ENCODE measurements at places on chromosomes 12 and 14.

GRCh38 chr12:112980491-112981158, 2.3 kb downstream of the OAS2 start:
- DNase-seq, result no peak

DNA sequence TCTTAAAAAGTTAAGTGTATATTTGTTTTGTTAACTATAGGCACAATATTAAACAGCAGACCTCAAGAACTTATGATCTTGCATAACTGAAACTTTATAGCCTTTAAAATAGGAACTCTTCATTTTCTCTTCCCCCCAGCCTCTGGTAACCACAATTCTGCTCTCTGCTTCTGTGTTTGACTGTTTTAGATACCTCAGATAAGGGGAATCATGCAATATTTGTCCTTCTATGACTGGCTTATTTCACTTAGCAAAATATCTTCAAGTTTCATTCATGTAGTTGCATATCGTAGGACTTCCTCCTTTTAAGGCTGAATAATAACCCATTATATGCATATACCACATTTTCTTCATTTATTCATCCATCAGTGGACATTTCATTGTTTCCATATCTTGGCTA, 131.3 kb downstream of the PTPRO start:
- no peak for DNase-seq

DNA sequence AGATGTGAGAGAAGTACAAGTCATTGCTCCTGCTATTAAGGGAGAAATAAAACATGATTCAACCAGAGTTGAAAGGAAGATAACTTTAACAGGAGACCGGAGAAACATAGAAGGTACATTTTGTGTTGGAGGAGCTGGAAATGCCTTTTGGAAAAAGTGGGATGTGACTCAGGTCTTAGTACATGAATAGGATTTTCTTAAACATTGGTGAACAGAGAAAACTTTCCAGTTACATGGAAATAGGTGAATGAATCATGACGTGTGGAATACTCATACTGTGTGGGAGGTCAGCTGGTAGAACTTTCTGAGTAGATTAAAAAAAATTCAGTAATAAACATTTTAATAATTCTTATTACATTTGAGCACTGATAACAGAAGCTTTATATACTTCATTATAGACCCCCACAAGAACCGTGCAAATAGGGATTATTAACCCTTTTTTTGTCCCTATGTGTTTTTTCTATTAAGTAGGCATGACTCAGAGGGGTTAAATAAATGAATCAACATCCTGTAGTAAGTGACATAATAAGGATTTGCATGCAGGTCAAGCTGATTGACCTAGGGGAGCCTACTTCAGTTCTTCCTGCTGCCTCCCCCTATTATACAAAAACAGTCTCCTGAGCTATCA, 710.5 kb downstream of the NOVA1 start:
- no peak for DNase-seq

DNA sequence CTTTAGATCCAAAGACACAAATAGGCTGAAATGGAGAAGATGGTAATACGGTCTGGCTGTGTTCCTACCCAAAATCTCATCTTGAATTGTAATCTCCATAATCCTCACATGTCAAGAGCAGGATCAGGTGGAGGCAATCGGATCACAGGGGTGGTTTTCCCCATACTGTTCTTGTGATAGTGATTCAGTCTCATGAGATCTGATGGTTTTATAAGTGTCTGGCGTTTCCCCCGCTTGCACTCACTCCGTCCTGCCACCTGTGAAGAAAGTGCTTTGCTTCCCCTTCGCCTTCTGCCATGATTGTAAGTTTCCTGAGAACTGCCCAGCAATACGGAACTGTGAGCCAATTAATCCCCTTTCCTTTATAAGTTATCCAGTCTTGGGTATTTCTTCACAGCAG, 1795.5 kb upstream of the FLRT2 start:
- DNase-seq, result no peak

DNA sequence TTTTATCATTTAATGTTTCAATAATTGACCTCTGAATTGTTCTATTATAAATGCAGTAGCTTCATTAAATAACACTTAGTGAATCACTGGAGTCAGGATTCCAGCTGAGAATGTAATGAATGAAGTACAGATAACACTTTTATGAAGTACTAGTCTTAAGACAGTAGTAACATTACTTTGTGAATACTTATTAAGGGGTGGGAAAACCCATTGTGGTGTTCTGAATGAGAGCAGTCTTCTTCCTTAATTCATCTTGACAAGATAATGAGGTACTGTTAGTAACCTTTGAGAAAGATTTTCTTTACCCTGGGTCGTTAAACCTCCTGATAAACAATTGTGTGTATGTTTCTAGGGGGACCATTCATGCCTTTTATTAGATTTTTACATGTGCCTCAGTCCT, 12.7 kb downstream of the NUP107 start:
- no peak for DNase-seq

- no peak for DNase-seq
Measured at GRCh38 chr12:29147731-29148595, 1.1 kb upstream of the FAR2 start.

DNA sequence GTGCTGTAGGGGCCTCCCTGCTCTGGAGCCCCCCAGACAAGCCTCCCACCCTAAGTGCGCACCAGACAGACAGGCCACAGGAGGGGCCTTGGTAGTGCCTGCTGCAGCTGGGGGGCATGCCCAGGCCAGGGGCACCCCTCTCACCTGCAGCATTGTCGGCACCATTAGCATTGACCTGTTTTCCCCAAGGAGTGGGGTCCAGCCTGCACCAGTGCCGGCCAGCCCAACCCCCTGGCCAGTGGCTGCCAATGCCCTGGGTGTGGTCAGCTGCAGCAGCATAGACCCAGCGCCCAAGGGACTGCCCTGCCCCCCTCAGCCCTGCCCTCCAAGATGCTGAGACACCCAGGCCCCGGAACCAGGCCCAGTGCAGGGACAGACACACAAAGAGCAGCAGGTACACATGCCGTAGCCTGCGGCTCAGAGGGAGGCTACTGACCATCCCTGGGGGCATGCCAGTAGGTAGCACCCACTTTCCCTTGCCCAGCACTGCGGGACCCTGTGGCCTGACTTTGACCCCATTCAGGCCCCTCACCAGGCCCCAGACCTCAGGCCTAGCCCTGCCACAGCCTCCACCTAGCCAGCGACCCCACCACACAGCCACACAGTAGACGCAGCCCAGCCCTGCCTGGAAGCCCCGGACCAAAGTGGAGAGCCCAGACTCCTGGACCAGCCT, 1.0 kb downstream of the AHNAK2 start:
- no peak for DNase-seq

DNA sequence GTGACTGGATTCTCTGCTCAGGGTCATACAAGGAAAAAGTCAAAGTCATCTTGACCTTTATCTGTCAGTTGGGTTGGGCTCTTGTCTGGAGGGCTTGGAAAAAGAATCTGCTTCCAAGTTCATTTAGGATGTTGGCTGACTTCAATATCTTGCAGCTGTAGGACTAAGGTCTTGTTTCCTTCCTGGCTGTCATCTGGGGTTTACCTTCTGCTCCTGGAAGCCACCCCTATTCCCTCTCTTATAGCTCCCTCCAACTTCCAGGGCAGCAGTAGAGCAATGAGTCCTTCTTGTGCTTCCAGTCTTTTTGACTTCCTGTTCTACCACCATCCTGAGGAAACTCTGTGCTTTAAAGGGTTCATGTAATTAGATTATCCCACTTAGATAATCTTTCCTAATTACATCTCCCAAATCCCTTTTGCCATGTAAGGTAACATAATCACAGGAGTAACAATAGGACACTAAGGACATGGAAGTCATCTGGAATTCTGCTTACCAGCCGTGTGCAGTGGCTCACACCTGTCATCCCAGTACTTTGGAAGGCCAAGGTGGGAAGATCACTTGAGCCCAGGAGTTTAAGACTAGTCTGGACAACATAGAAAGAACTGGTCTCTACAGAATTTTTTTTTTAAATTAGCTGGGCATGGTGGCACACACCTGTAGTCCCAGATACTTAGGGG, 170.7 kb upstream of the KITLG start:
- DNase-seq, result no peak

DNA sequence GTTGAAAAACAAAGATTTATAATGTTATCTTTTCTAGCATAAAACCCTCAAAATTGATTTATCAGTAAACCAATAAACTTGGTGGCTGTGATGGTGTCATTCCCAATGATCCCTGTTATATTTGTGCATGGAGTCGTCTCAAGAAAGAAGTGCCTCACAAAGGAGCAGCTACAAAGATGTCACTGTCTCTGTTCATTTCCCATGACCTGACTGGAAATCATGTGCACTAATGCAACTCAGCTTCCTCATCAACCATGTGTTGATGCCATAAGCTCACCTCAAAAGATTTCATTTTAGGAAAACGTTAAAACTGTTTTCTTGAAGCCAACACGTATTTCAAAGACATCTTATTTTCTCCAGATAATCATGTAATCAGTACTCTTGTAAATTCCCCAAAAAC, 28.8 kb downstream of the CLEC1A start:
- DNase-seq, result no peak

DNA sequence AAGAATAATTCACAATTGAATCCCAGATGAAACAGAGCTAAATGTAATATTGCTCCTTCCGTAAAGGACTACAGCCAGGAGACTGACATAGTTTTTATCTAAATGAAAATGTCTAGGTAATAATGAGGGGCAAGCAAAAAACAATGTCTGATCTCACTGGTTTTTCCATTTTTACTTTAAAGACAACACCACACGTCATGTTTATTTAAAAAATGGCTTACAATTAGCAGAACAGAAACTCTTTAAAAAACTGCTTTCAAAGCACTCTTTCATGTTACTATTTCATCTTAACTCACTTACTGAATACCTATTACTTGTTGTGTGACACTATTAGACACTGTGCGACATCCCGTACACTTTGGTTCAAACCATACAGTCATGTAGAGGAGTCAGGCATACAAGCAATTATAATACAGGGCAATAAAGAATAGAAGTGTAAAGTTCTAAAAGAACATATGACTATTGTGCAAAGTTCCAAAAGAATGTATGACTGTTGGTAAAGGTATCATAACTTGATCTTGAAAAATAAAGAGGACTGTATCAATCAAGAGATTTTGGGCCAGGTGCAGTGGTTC, 9.1 kb downstream of the BTBD7 start:
- no peak for DNase-seq

DNA sequence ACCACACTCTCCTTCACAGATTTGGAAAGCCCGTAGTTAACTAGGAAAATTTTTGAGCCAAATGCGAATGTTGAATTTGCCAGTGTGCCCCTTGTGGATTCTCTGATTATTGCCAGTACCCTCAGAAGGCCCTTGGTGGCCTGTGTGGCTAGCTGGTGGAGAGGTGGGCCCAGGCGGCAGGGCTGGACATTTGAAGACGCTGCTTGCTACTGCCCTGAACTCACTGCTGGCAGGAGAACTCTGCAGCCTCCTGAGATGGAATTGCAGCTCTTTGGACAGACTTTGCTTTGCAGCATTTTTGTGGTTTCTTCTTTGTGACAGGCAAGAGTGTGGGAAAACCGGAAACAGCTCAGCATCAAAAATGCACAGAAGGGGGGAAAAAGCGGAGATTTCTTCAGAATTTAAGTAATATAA, 97.6 kb downstream of the TGFB3 start:
- DNase-seq, result no peak

- no peak for DNase-seq
Measured at GRCh38 chr14:72682188-72682587, 211.7 kb downstream of the DPF3 start.

GRCh38 chr14:91366749-91367148, 50.9 kb downstream of the CCDC88C start:
- DNase-seq, result no peak

- DNase-seq, result no peak
Measured at GRCh38 chr14:62307844-62308243, 545.6 kb downstream of the SNAPC1 start.

- no peak for DNase-seq
Measured at GRCh38 chr12:55659486-55660385, 23.0 kb downstream of the OR10P1 start.

DNA sequence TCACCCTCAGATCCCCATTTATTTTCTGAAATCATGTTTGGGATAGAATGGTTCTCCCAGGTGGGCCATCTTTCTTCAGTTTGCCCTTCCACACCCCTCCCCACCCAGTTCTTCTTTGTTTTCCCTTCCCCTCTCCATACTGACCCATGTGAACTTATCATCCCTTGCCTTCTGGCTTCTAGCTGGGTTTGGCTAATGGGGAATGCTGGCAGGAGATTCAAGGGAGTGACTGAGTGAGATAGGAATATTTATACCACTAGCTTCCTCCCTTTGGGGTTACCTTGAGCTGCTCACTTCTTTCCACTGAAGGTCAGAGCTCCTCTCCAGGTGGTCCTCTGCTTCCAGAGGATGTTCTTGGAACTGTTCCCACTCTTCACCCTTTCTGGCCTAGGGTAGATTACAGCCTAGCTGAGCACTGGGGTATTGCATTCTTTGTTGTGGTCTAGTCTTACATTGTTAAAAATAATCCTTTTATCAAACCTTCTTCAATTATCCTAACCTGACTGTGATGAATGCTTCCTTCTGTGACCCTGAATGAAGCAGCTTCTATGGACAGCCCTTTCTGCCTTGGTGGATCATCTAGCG, 88.3 kb upstream of the ATP2B1 start:
- no peak for DNase-seq

- DNase-seq, result peak; percentile 77
Measured at GRCh38 chr14:67532998-67533753, at the start of gene PLEKHH1. Gene PLEKHH1, plus strand, starts transcription at chr14:67533290. Its CDS starts 8,578 bp downstream, at chr14:67541868.

DNA sequence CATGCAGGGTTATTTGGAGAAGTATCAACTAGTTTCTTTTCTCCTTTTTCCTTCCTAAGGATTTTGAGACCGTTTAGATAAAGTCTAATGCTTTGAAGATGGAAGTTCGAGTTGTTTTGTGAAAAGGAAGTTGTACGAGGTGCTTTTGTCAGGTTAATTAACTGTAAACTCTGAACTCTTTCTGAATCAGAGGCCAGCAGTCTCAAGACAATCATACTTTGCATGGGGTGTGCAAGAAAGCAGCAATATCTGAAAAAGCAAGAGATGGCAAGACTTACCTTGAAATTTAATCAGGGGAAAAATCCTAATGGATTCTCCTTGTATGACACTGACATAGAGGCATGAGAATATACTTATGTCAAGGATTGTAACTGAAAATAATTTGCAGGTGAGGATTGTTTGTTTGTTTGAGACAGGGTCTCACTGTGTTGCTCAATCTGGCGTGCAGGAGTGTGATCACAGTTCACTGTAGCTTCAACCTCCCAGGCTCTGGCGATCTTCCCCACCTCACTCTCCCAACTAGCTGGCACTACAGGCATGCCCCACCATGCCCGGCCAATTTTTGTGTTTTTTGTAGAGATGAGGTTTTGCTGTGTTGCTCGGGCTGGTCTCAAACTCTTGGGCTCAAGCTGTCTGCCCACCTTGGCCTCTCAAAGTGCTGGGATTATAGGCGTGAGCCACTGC, 170.2 kb upstream of the HMGA2 start:
- DNase-seq, result no peak

GRCh38 chr14:100643426-100643825, 56.2 kb upstream of the BEGAIN start:
- DNase-seq, result no peak

DNA sequence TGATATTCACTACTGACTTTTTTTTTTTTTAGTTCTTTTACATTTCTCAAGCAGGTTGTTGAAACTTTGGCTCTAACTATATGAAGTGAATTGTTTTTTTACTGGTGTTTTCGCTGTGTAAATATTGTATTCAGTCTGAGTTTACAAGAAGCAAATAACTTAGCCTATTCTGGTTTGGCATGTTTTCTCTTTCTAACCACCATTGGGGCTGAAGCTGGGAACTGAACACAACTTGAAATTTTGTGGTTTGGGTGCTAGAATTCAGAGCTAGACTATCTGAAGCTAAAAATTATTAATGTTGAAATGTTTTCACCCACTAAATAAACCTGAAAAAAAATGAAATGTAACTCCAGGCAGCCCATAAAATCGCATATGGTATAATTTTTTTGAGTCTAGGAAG, 37.2 kb downstream of the RAD51B start:
- no peak for DNase-seq

- no peak for DNase-seq
Measured at GRCh38 chr12:75900781-75901254, 130.8 kb downstream of the PHLDA1 start.
